Stimulated activated CD8-positive, alpha-beta memory T cell treated with anti-CD3 and anti-CD28 coated beads, Interleukin-4, amount 100 ng/mL, for 1 hour (primary cell): ENCODE measurements at places on chromosomes 2 and 18.

DNA sequence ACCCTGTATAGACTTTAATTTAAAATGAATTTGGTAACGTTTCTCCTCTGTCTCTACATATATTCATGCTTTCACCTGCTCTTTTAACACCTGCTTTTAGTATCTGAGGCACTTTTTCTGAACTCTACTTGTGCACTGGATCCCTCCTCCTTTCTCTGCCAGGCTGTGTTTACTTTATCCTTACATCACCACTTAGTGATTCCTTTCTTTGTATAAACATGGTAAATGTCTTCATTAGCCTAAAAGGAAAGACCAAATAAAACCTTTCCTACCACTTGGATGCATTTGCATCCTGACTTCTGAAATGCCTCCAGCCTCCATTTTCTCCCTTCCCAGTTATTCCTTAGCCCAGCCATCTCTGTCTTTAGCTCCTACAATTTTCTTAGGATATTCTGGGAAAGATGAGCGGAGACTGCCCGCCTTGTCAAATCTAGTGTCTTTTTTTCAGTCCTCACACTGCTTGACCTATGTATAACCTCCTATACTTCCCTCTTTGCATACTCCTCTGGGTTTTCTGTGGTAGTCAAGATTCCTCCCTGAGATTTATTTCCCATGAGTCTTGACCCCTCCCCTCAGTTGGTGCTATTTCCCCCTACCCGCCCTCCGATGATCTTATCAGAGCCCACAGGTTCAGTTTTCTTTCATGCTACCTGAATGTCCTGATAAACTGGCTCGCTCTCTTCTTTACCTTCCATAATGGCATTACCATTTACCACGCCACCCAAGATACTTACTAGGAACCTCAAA is 44.8 kb downstream of the REL start:
- DNase-seq, result no peak

- DNase-seq, result no peak
Observed at GRCh38 chr2:20439193-20439475, 7.7 kb upstream of the RHOB start.

- no peak for DNase-seq
Observed at GRCh38 chr2:149235816-149236375, 94.5 kb upstream of the LYPD6 start.

- DNase-seq, result no peak
Observed at GRCh38 chr2:188569431-188570165, 277.9 kb downstream of the GULP1 start.

GRCh38 chr18:70523792-70524182 is 234.9 kb downstream of the SOCS6 start:
- DNase-seq, result no peak

DNA sequence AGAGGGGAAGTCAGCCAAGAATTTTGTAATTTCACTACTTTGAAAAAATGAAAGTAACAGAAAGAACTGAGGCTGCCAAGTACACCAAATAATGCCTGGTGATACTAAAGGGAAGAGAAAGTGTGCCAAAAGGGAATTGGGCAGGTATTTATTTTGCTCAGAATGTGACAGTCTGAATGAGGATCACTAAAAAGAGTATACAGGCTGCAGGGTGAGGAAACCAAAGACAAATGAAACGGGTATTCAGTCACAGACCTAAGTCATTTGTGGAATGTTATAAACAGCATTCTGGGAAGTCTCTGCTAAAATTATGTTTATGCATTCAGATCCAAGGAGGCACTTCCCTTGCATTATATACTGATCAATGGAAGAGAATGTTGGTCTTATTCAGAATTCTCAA is 418.6 kb upstream of the SLC39A10 start:
- no peak for DNase-seq

DNA sequence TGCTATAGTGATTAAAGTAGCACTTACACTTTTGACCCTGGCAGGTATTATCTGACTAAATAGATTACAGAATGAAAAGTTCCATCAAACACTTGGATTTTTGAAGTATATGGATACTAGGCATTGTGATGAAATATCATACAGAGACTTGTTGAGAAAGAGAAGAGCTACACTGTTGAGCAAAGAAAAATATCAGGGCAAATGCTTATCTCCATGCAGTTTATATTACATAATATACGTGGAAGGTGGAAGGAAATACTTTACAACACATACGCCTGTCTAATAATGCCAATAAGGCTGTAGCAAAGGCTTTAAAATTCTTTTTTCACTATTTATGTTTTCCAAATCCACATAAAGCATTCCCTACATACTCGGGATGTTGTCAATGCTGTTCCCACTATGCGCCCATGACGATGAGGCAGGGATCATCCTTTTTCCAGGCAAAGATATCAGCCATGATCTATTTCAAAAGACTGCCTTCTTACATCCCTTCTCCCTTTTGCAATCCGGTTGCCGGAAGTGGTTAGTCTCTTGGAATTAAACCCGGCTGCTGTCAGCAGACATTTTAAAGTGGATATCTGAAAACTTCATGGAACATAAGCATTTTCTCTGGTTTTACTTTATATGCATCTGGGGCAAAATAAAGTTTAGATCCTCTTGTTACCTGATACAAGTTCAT is 92.6 kb upstream of the ITGA4 start:
- no peak for DNase-seq

DNA sequence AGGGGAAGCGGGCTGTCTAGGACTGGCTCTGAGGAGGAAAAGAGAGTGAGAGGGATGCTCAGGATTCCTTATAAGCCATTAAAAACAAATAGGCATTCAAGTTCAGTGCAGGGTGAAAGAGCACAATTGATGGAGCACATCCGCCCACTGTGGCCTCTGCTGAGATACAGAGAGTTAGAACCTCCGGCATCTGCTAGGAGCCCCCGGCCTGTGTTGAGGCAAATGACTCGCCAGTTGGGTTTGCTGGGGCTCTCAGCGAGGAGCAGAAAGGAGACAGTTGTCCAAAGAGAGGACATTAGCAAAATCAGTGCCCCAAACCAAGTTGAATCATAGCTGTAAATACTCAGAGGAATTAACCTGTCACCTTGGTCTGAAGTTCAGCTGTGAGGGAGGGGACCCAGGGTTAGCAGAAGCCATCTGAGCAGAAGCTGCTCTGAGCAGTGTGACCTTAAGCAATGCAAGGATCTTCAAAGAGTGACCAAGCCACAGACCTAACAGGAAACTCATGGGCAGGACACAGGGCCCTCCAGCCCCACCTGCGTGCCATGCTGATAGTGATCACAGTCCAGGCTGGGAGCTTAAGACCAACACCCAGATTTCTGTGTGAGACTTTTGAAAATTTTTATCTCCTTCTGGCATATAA is 23.3 kb upstream of the IL18RAP start:
- DNase-seq, result no peak

DNA sequence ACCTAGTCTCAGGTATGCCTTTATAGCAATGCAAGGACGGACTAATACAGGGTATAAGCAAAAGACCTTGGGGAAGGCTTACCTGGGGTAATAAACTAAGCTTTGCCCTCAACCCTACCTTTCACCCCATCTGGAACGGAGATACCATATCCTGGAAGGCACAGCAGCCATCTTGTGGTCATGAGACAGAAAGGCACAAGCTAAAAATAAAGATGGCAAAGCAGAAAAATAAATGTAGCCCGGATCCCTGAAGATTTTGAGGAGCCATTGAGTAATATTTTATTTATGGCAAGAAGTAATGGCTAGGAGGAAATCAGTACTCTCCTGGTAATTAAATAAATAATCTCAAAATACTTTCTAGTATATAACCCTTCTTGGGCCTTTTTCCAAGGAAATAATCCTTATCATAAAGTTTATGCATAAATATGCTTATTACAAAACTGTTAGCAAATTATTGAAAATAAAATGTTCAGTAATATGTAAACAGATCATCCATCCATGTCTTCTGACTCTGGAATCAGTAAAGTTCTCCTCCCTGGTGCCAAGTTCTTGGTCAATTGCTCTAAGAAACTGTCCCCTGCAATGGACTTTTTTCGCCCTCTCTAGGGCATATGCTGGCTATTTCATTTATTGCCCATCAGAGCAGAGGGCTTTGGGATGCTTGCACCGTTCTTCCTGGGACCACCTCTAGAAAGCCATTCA is 198.7 kb downstream of the SPP2 start:
- no peak for DNase-seq

DNA sequence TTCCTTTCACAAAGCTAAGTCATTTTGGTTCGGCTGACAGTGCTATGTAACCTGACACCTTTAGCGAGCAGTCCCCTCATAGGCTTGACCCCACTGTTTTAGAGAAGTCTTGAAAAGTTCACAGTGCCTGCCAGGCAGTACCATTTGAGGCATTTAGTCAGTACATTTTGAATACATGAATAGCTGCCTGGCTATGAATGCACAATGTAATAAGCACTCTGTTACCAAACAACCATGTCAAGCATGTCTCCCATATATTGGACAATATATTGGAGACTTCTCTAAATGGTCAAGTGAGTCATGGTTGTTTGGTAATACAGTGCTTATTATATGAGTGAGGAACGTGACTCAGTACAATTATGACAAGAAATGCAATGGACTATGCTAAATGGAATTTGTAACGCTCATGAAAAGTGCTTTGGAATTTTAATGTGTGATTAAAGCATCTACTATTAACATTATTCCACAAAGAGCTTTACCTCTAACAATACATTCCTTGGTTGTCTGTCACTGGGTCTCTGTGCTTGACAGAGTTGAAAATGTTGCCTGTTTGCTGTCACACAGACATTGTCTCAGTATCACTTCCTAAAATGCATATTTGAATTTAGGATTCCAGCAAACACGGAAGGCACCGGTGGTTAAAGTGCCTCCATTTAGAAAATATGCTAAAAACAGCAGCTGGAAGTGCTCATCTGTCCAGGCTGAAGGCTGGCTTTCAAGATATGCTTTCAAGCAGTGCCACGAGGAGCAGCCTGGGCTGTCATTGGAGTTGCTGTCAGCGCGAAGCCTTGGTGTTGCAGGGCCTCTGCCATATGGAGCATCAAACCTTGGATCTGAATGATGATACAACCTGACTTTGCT is 458.6 kb downstream of the FBXO15 start:
- no peak for DNase-seq

- no peak for DNase-seq
Observed at GRCh38 chr2:200353874-200354273, 47.4 kb downstream of the SPATS2L start.

- DNase-seq, result no peak
Observed at GRCh38 chr18:48216639-48217257, 192.4 kb downstream of the ZBTB7C start.

DNA sequence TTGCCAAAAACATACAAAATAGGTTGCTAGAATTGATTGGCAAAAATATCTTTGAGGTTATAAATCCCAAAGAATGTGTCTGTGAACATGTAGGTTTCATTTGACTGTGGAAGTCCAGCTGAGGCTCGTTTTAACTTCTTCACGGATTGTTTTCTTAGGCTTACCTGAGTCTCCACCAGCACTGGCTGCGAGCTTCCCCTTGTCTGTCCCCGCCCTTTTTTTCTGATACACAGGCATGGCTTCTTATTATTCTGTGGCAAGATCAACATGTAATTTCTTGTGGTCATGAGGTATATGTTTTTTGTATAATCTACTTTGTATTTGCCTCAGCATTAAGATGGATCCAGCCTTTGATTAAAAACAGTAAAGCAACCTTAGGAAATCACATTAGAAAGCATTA is 7.2 kb upstream of the SLC40A1 start:
- DNase-seq, result no peak

DNA sequence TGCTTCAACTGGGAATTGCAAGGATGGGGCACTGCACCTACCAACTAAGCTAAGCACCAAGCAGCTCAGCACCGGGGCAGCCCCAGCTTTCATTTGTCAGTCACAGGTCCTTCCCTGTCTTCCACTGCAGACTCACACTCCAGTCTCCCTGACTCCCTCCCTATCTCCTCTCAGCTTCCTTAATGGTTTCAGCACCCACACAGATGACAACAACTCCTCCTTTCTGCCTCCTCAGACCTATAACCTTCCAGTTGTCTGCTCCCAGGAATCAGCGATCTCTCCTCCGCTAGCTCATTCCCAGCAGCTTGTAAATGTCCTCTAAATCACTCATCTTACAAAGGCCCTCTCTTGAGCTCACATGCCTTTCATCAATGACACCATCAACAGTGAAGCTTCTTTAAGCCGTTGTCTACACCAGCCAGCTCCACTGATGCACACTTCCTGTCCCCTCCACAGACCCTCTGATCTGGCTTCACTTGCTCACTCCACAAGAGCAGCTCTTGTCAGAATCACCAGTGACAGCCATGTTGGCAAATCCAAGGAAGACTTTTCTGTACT is 32.1 kb downstream of the CLASP1 start:
- no peak for DNase-seq

DNA sequence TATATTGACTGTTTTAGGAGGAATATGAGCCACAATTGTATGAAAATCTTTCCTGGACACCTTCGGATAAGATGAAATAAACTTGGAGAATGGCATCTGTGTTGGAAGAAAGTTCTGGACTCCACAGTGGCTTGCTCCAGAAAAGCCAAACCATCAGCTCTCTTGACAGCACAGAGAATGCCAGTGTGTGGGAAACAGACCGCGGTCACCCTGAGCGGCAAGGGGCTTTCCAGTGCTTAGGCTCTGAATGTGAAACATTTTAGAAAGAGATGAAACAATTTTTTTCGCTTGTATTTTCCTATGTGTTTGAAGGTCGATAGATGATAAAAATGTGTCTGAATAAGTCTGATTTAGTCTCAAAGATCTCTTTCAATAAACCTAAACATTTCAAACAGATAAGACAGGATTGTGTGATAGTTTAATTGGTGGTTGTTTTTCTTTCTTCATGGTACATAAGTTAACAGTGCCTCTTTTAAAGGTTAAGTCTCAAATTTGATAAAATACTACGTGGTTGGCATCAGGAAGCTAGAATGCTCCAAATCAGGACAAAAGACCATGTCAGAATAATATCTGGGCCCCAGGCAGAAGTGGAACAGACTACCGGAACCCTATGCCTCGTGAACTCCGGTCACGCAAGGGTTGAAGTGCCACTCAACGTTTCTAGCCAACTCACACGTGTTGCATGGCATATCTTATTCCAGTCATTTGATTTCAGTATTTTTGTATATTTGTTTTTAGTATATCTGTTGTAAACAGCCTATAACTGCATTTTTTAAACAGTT is 28.9 kb downstream of the PTGR3 start:
- DNase-seq, result no peak

DNA sequence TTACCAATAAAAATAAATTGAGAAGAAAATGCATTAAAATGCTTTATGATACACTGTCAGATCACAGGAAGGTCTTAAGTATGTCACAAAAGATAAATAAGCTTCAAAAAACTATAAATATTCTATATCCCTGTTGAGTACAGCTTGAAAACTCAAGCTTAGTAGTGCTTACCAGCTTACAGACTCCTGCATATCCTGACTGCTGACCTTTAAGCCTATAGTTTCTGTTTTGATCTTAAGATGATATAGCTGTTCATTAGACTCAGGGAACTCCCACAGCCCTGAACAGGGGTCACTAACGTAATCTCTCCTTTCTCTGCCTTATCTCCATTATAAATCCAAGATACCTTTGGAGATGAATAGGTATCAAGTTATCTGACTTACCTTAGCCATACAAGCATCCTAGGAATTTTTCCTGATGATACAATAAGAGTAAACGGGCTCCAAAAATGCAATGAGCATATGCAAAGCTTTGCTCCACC is 93.7 kb upstream of the RBBP8 start:
- no peak for DNase-seq

- DNase-seq, result no peak
Observed at GRCh38 chr2:47459021-47459420, 56.1 kb downstream of the MSH2 start.

- no peak for DNase-seq
Observed at GRCh38 chr18:60372596-60372995, at the start of gene MC4R. TSS of gene MC4R (minus strand) at chr18:60372775. CDS start at chr18:60372349, 426 bp downstream.

- DNase-seq, result no peak
Observed at GRCh38 chr2:20023688-20024087, 11.2 kb upstream of the MATN3 start.

- DNase-seq, result no peak
Observed at GRCh38 chr18:9825571-9826073, 60.2 kb upstream of the TXNDC2 start.
